Ascending aorta (tissue), 2 donors: ENCODE measurements at places on chromosomes 1 and 21. TPM values are rescaled to one million over a fixed set of nuclear protein-coding genes. Genes with fewer than 3 reads are reported as not detected.

Gene SH3BGR
- total RNA-seq, result not detected

Gene DOCK7
- total RNA-seq, result 46.0 TPM

Gene LDLRAD1
- not detected for total RNA-seq

DNA sequence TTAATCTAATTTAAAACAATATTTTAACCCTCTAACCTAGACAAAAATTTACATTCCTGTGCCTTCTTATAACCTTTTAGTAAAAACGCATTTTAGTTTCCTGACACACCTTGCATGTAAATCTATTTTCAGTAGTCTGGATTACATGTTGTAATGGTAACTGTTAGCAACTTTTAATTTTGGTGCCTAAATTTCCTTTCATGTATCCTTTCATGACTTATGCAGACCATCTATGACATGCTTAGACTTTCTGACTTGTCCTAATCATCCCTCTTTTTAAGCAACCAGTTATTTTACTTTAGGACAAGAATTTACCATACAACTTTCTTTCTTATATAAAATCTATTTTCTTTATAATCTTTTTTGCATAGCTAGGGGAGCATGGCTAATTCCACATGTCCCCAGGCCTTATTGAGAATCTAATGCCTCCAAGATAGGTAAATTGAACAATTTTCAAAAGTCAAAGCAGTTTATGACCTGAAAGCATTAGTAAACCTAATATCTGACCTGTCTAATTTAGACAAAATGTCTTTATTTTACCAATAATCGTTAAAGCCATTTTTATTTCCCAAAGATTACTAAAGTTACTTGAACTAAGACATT, 57.5 kb upstream of the IL12RB2 start:
- no peak for DNase-seq

- DNase-seq, result no peak
Observed at GRCh38 chr1:43308635-43309404, 8.0 kb downstream of the TIE1 start.

GRCh38 chr1:59917785-59918180, 8.8 kb downstream of the CYP2J2 start:
- no peak for DNase-seq

Gene DIP2A
- total RNA-seq, result 72.8 TPM

- DNase-seq, result no peak
Observed at GRCh38 chr1:234871710-234872271, 256.8 kb downstream of the TOMM20 start.

Gene HTR1D
- total RNA-seq, result not detected

DNA sequence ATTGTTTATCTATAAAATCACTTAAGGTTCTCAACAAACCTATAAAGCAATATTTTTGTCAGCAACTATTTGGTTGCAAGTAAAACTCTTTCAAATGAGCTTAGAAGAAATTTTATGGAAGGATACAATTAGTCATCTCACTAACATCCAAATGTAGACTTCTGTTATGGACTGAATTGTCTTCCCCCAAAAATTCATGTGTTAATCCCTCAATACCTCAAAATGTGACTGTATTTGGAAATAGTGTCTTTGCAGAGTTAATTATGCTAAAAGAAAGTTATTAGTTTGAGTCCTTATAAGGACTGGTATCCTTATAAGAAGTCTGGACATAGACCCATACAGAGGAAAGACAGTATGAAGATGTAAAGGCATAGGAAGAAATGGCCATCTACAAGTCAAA, 357.8 kb upstream of the PRMT6 start:
- DNase-seq, result no peak

DNA sequence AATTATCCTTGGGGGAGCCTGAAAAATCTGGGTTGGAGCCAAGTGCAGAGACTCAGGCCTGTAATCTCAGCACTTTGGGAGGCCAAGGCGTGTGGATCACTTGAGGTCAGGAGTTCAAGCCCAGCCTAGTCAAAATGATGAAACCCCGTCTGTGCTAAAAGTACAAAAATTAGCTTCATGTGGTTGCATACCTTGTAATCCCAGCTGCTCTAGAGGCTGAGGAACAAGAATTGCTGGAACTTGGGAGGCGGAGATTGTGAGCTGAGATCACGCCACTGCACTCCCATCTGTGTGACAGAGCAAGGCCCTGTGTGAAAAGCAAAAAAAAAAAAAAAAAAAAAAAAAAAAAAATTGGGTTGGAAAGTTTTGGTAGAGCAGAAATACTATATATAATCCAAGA, 1563.6 kb upstream of the PRMT6 start:
- no peak for DNase-seq

GRCh38 chr1:56413671-56414199, 165.6 kb downstream of the PLPP3 start:
- DNase-seq, result no peak

Gene TEX38
- not detected for total RNA-seq

GRCh38 chr1:66247415-66248208, 286.3 kb upstream of the SGIP1 start:
- no peak for DNase-seq

DNA sequence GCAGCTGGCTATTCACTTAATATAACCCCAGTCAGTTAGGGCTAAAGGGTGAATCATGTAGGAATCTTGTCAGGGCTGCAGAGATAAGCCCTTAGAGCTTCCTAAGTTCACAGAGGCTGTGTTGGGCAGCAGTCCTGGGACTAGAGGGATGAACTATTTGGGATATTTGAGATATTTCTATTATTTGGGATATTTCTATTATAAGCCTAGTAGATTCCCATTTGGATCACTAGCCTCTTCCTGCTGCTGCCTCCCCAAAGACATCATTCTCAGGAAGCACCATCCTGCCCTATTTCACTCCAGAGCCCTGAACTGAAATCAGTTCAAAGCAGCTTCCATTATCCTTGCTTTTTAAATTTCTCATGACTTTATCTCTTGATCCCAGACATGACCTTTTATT, 501.3 kb downstream of the NUF2 start:
- no peak for DNase-seq

DNA sequence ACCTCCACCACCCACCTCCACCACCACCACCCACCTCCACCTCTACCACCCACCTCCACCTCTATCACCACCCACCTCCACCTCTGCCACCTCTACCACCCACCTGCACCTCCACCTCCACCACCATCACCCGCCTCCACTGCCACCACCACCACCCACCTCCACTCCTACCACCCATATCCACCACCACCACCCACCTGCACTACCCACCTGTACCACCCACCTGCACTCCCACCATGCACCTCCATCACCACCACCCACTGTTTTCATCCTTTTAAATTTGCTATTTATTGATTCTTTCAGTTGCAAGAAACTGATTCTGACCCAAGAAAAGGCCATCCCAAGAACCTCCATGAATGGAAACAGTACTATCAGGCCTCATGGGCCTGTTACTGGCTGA, 6.3 kb downstream of the OPTC start:
- DNase-seq, result no peak

DNA sequence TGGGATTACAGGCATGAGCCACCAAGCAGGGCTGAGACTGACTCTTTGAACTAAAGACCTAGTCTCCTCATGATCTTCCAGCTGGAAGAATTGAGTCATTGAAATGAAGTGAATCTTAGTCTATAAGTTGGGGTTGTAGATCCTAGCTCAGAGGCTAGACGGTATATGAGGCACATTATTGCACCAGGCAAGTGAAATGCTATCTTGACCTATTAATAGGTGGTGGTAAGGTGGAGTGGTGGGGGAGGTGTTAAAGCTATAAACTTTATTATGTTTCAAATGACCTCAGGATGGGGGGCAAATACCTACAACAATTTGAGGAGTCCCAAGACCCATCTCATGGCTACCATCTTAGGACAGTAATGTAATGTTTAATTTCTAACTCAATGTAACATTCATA, 36.8 kb upstream of the SLC16A1 start:
- DNase-seq, result no peak

GRCh38 chr1:231972111-231972445, 345.5 kb downstream of the DISC1 start:
- no peak for DNase-seq

GRCh38 chr1:230753586-230754251, 6.5 kb downstream of the CAPN9 start:
- DNase-seq, result no peak

DNA sequence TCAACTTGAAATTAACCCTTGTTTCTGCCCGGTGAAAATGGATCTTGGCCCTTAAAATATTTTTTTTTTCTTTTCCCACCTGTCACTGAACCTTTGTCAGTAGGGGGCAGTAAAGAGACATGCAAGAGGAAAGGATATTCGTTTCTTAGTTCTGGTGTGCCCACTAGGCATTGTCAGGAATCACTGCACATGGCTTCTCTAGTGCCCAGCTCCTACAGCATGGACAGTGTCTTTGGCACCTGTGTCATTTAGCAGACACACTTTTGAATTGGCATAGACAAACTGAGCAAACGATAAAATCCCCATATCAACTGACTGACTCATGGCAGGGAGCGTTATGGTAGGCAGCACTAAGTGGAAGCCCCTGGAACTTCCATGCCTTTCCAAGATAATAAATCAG, 1048.1 kb downstream of the BRINP3 start:
- no peak for DNase-seq

- DNase-seq, result no peak
Observed at GRCh38 chr1:18279351-18280074, 171.9 kb downstream of the IGSF21 start.

DNA sequence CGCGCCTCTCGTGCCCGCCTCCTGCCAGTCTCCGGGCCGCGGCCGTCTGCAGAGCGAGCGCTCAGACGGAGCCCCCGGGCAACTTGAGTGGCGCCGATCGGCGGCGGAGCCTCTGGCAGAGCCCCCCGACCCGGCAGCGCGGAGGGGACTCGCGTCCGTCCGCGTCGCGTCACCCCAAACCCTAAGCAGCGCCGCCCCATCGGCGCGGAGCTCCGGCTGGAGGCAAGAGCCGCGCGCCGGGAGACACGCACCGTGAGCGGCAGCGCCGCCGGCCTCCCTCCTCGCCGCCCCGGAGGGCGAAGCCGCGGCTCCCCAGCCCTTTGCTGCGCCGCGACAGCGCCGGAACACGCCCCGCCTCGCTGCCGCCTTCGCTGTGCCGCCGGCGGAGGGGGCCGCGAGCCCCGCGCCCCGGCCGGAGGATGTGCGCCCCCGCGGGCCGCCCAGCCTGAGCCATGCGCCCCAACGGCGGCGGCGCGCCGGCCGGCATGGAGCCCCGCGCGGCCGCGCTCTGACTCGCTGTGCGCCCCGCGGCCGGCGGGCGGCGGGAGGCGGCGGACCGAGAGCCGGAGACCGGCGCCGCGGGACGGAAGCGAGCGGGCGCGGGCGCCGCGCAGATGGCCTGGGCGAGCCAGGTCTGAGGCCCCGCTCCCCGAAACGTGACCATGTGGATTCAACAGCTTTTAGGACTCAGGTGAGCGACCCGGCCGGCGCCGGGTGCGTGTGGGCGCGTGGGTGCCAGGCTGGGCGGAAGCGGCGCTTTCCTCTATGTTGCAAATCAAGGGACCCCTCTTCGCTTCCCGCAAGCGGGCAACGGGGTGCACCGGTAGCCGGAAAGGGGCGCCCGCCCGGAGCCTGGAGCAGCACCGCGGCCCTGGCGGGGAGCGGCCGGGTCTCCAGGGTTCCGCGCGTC, 610 bp downstream of the AJAP1 start:
- no peak for DNase-seq

DNA sequence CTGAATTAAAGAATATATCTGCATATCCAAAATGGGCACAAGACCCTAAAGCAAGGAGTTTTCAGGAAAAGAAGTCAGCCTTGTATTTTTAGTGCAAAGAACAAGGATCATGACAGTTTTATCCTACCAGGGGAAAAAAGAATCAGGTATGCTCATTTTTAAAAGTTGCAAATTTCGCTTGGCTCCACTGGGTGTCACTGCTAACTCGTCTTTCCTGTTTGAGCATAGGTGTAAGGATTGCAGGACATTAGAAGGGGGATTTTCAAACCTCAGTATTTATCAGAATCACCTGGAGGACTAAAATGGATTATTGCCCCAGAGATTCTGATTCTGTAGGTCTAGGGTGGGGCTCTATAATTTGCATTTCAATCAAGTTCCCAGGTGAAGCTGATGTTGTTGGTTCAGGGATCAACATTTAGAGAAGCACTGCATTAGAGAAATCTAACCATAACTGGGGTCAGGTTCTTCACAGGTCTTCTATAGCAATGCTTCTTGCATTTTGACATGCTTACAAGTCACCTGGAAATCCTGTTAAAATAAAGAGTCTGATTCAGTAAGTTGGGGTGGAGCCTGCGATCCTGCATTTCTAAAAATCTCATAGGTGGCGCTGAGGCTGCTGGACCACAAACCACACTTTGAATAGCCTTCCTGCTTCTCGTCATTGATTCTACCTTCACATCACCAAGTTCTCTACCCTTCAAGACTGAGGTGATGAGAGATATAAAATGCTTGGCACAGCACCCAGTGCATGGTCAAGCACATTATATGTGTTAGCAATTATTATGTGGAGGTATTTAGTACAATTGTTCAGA, 39.6 kb downstream of the NUF2 start:
- no peak for DNase-seq

DNA sequence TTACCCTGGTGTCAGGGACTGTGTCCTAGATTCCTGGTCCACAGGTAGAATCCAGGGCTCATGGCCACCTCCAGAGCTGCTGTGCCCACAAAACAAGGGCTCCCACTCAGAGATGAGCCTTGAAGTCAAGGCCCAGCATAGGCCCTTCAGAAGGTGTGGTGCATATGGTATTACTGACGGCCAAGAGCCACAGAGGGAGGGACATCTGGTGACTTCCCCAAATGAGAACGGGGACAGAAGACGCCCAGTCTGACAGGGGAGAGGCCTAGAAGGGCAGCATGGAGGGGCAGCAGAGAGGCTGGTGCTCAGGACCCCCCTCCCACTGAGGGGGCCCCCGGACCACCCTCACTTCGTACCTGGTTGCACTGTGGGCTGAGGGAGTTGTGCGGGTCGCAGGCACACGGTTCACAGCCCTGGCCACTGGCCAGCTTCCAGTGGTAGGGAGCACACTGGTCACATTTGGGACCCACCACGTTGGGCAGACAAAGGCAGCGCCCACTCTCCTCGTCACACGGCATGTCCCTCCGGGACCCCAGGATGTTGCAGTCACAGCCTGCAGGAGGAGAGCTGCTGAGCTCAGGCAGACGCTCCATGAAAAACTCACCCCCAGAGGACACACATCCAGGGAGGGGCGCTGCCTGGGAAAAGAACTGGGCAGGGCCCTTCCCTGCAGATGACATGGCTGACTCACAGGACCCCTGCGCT, 25.0 kb downstream of the LAMB3 start:
- no peak for DNase-seq

DNA sequence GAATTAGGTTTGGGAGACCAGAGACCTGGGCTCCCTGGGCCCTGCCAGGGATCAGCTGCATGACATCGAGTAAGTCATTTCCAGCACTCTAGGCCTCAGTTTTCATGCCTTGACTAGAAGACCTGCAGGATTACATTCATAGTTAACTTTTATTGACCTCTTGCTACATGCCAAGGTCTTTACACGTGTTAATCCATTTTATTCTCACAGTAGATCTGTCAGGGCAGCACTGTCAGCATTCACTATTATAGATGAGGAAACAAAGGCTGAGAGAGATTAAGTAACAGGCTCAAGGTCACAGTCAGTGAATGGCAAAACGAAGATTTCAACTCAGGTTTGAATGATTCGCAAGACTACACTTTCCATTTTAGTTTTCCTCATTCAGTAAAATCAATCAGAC, 37.0 kb downstream of the PGM1 start:
- DNase-seq, result no peak

GRCh38 chr1:170676628-170677027, 12.7 kb downstream of the PRRX1 start:
- DNase-seq, result no peak

- DNase-seq, result no peak
Observed at GRCh38 chr1:104768466-104768865, 1018.8 kb downstream of the AMY1C start.

Gene GATAD2B
- 9.5 TPM for total RNA-seq
